Activated T-helper 1 cell treated with anti-CD3 and anti-CD28 coated beads, Interleukin-12 subunit alpha, Interleukin-12 subunit beta, Interleukin-2, Interleukin-4 antibody, amounts not matched to agents 30 ng/mL and 10 ng/mL and 1 ng/mL, durations not matched to agents 14 hours and 24 hours and 36 hours (primary cell): ENCODE measurements at places on chromosomes 4 and X.

DNA sequence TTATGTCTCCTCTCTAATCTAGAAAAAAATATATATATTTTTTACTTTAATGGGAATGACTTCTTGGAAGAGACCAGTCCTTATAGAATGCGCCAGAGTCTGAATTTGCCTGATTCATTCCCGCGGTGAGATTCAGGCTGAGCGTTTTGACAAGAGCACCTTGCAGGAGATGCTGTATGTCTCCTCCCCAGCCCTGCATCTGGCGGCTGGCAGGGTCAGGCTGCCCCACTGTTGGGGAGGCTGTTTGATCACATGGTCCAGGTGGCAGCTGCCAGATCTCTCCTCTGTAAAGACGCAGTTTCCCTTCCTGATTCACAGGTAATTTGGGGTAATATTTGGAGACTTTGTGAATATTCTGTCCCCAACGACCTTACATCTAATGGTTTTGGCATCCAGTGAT, 9.7 kb downstream of the PDZD4 start:
- peaks cover 21% of the 10 kb centered on the region for H3K27me3 ChIP-seq
- no peak for DNase-seq
- no peaks in the 10 kb centered on the region for H3K36me3 ChIP-seq
- peaks cover 23% of the 10 kb centered on the region for H3K4me1 ChIP-seq
- no peak overlapping the region for H3K4me3 ChIP-seq
- H3K27ac ChIP-seq: no peak overlapping the region

DNA sequence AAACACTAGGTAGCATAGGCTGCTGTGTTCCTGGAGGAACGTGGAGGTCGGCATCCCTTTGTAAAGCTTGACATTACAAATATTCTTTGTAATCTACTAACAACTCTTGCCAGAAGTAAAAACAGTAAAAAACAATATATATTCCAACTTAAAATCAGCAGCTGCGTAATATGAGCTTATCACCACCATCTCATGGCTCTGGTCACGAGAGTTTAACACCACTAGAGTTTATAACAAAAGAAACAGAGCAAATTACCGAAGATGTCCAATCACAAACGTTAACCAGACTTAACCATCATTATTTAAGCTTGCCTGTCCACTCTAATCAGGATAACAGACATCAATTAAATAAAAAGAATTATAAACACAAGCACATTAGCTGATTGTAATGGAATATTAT, 236.7 kb downstream of the PCDH7 start:
- H3K36me3 ChIP-seq: no peaks in the 10 kb centered on the region
- H3K27me3 ChIP-seq: peaks cover 1% of the 10 kb centered on the region
- no peaks in the 10 kb centered on the region for H3K4me1 ChIP-seq

DNA sequence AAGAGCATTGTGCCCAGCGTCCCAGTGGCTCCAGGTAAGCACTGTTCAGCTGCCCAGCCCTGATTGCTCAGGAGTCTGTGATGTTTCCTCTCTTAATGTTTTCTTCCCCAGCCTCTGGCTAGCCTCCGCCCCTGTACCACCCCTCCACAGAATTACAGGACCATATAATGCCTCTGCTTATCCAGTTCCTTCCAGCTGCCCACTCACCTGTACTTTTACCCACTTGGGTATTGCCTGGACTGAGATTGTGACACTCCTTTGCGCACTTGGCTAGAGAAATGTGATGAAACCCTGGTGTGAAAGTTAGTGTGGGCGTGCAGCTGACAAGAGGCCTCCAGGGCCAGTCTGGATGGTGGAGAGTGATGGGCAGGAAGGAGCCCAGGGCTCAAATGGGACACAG, at the start of gene AWAT2:
Gene AWAT2 (minus strand): TSS at position 14 of the 400 bp plus-strand sequence. CDS start 6 bp downstream, at position 8.
- H3K4me1 ChIP-seq: no peaks in the 10 kb centered on the region
- DNase-seq: no peak
- H3K27ac ChIP-seq: no peak within 1 kb of the TSS
- H3K27me3 ChIP-seq: peaks cover 7% of the 10 kb centered on the region
- H3K36me3 ChIP-seq: no peaks in the 10 kb centered on the region

- H3K4me3 ChIP-seq: no peak overlapping the region
- H3K4me1 ChIP-seq: peaks cover 20% of the 10 kb centered on the region
- H3K27ac ChIP-seq: no peak overlapping the region
- H3K27me3 ChIP-seq: peaks cover 16% of the 10 kb centered on the region
- H3K36me3 ChIP-seq: peaks cover 23% of the 10 kb centered on the region
These were observed 91.3 kb upstream of the NAP1L5 start for GRCh38 chr4:88788895-88789294.

- no peak overlapping the region for H3K4me3 ChIP-seq
- H3K27ac ChIP-seq: no peak overlapping the region
- peaks cover 48% of the 10 kb centered on the region for H3K36me3 ChIP-seq
- DNase-seq: no peak
These were observed 58.5 kb downstream of the ADD1 start for GRCh38 chr4:2902126-2902525.

GRCh38 chr4:132123870-132124623, 1025.0 kb upstream of the PCDH10 start:
- H3K27me3 ChIP-seq: peaks cover under 1% of the 10 kb centered on the region
- peak overlapping the region; percentile 60 for H3K4me3 ChIP-seq
- H3K4me1 ChIP-seq: no peaks in the 10 kb centered on the region

- H3K4me3 ChIP-seq: no peak overlapping the region
- no peaks in the 10 kb centered on the region for H3K27me3 ChIP-seq
- no peak overlapping the region for H3K27ac ChIP-seq
- H3K4me1 ChIP-seq: peaks cover 15% of the 10 kb centered on the region
These were observed 73.3 kb upstream of the TLR2 start for GRCh38 chr4:153610623-153611376.

GRCh38 chrX:147322496-147322895, 508.0 kb upstream of the CXorf51A start:
- H3K27ac ChIP-seq: no peak overlapping the region
- no peaks in the 10 kb centered on the region for H3K4me1 ChIP-seq
- H3K36me3 ChIP-seq: no peaks in the 10 kb centered on the region
- DNase-seq: no peak

DNA sequence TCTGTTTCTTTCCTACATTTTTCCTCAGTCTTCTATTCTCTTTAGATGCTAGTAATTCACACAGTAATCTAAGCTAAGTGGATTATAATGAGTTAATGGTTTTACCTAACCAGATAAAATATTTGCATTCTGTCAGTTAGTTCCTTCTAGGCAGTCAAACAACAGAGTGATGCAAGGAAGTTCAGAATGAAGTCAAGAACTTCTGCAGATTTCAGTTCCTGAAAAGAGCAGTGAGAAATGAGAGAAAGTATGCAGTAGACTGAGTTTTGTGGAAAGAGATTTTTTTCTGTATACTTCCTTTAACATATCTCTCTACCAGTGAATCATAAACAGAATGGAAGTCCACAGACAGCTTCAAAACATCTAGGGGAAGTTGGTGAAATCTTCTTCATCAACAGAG, 774.0 kb upstream of the POU3F4 start:
- no peak overlapping the region for H3K4me3 ChIP-seq
- no peaks in the 10 kb centered on the region for H3K36me3 ChIP-seq
- no peak overlapping the region for H3K27ac ChIP-seq
- no peaks in the 10 kb centered on the region for H3K27me3 ChIP-seq
- no peaks in the 10 kb centered on the region for H3K4me1 ChIP-seq
- no peak for DNase-seq

DNA sequence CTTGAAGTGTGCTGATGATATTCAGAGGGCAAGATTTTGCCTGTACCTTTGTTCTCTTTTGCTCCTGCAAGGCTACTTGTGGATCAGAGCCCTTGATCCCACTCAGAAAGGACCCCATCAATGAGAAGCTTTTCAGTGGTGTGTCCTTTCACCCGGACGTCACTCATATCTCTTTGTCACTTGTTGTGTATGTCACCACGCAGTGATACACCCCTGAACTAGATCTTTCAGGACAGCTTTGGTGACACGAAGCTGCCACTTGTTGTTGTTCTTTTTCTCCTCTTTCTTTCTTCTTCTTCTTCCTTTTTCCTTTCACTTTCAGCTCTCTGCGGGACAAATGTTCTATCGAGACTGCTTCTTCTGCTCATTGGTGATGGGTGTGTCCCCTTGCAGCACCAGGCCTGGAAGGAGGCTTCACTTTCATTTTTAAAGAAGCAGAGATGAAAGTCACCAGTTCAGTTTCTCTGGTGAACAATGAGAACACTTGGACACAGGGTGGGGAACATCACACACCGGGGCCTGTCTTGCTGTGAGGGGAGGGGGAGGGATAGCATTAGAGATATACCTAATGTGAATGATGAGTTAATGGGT, 83.6 kb downstream of the NBDY start:
- H3K27me3 ChIP-seq: no peaks in the 10 kb centered on the region
- DNase-seq: peak; percentile 14
- H3K27ac ChIP-seq: peak overlapping the region; percentile 97
- H3K4me3 ChIP-seq: peak overlapping the region; percentile 80
- peaks cover 38% of the 10 kb centered on the region for H3K4me1 ChIP-seq

GRCh38 chr4:138919094-138919936, 96.3 kb upstream of the NOCT start:
- DNase-seq: peak; percentile 16
- H3K27me3 ChIP-seq: peaks cover 8% of the 10 kb centered on the region
- no peak overlapping the region for H3K4me3 ChIP-seq
- H3K36me3 ChIP-seq: no peaks in the 10 kb centered on the region
- H3K4me1 ChIP-seq: peaks cover 7% of the 10 kb centered on the region

DNA sequence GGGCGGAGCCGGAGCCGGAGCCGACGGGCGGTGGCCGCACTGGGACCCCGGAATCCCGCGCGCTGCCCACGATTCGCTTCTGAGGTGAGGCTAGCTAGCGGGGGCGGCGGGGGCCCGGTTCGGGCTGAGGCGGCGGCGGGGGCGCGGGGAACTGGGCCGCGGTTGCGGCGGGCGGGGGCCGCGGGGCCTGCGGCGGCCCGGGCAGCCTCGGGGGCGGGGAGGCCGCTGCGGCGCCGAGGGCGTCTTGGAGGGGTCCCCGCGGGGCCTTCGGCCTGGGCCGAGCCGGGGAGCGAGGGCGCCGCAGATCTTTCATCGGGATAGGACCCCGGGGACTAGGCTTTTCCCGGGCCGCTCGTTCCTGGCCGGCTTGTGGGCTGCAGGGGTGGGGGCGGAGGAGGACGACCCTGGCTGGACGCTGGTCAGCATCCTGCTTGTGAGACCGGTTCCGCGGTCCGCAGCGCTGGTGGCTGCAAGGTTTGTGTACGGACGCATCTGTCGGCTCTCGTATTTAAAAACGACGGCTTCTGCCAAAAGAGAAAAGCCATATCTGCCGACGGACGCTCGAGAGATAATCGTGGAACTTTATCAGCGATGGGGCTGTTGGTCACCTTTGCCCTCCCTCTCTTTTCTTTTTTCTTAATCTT, 419 bp downstream of the ADD1 start:
- H3K27me3 ChIP-seq: no peaks in the 10 kb centered on the region
- peak overlapping the region; percentile 95 for H3K4me3 ChIP-seq
- H3K27ac ChIP-seq: peak overlapping the region; percentile 92

- H3K27me3 ChIP-seq: no peaks in the 10 kb centered on the region
- H3K27ac ChIP-seq: no peak overlapping the region
- H3K36me3 ChIP-seq: peaks cover 8% of the 10 kb centered on the region
These were observed 23.7 kb downstream of the BMP2K start for GRCh38 chr4:78799551-78800495.

GRCh38 chr4:55258152-55258865, 87.7 kb upstream of the SRD5A3 start:
- no peaks in the 10 kb centered on the region for H3K36me3 ChIP-seq
- DNase-seq: no peak
- no peak overlapping the region for H3K4me3 ChIP-seq
- H3K27me3 ChIP-seq: peaks cover 6% of the 10 kb centered on the region
- H3K4me1 ChIP-seq: no peaks in the 10 kb centered on the region

DNA sequence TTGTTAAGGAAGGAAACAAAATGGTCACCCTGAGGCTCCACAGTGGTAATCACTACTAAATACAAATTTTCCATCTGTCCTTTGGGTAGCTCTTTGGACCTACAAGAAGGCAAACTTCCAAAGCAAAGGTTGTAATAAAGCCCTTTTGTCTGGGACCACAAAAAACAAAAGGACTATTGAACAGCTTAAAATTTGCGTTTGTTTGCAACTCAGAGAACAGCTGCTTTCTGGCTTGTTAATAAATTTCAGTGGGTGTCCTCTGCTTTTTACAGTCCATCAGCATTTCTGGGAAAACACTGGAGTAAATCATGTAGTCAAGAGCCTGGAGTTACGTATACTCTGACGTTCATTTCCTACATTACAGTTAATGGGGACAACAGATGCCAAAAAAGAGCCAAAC, 439.7 kb upstream of the DIAPH2 start:
- DNase-seq: no peak
- H3K36me3 ChIP-seq: no peaks in the 10 kb centered on the region
- no peaks in the 10 kb centered on the region for H3K4me1 ChIP-seq
- H3K27ac ChIP-seq: no peak overlapping the region
- H3K27me3 ChIP-seq: no peaks in the 10 kb centered on the region

GRCh38 chr4:153799694-153800074, 10.8 kb upstream of the SFRP2 start:
- no peaks in the 10 kb centered on the region for H3K36me3 ChIP-seq
- peaks cover 38% of the 10 kb centered on the region for H3K27me3 ChIP-seq
- DNase-seq: no peak
- H3K4me1 ChIP-seq: no peaks in the 10 kb centered on the region

- H3K4me3 ChIP-seq: no peak overlapping the region
- H3K4me1 ChIP-seq: no peaks in the 10 kb centered on the region
- H3K36me3 ChIP-seq: no peaks in the 10 kb centered on the region
These were observed 155.8 kb upstream of the HAND2 start for GRCh38 chr4:173685831-173686210.
